NCI-H524 treated with DMSO at 0.1 percent for 48 hours (cell line): ENCODE measurements at places on chromosomes 3 and 15.
A peak's percentile ranks its signal among the peaks of the same experiment; 100 is the strongest.

DNA sequence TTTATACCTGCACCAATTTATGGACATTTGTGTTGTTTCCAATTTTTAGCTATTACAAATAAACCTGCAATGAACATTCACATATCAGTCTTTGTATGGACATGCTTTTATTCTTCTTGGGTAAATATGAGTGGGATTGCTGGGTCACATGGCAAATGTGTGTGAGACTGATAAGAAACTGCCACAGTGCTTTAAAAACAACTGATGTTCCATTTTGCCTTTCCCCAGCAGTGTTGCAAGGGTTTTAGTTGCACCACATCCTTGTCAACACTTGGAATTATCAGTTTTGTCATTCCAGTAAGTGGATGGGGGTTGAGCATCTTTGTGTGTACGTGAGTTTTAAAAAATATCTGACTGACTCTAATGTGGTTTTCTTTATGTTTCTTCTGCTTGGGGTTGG is 191.2 kb downstream of the PLCL2 start:
- no peak for DNase-seq

- no peak for DNase-seq
Measured at GRCh38 chr15:27582726-27583410, 516.2 kb downstream of the OCA2 start.

GRCh38 chr3:174408310-174408709 is 450.8 kb upstream of the NAALADL2 start:
- no peak for DNase-seq

DNA sequence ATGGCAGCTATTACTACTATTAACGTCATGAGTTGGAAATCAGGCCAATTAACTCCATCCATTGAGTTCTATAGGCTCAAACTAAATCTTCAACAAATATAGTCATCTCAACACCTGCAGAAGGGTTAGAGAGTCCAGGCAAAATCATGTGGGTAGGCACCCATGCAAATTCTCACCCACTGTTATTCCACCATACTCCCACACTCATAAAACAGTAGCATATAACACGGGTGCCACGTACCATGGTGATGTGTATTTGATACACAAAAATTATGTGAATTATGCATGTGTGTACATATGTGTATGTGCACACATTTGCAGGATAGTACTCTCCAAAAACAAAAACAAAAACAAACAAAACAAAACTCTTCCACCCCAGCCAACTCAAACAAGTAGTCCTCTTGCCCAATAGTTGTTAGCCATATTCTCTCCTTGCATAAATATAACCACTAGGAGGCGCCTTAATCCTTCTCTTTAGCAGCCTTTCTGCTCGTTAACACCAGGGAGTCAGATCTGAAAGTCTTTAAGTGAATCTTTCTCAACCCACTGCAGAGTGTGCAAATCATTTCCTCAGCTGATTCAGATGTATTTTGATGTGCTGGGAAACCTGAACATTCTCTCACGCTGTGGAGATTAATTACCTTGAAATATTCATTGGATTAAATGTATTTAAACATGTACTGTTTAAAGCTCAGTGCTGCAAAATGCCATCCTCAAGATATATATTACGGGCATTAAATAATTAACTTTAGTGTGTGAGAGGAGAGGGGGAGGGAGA is 38.0 kb upstream of the COPB2 start:
- peak; percentile 84 for DNase-seq

DNA sequence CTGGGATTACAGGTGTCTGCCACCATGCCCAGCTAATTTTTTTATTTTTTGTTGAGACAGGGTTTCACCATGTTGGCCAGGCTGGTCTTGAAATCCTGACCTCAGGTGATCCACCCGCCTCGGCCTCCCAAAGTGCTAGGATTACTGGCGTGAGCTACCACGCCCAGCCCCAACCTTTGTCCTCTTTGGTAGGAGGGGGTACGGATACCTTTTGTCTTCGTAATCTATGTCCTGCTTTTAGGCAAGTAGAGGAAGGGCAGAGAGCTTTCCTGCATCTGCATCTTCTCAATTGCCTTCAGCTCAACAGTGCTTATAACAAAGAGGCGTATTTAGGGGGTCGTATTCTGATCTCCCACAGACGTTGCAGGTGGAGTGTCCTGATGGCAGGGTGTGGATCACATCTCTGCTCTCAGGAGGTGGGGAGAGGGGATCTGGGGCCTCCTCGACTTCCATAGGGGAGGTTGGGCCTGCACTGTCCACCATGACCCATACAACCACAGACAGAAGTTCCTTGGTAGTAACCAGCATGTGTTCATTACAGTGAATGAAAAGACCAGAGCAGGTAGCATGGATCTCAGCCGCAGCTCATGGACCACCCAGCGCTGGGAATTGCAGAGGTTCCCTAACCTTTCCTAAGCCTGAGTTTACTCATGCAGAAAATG is 21.4 kb upstream of the KCTD6 start:
- DNase-seq = no peak

- no peak for DNase-seq
Measured at GRCh38 chr15:49902685-49903501, 216.1 kb downstream of the ATP8B4 start.

- DNase-seq = no peak
Measured at GRCh38 chr15:81749716-81750375, 296.0 kb downstream of the MEX3B start.

GRCh38 chr3:131353016-131353877 is 28.3 kb upstream of the NUDT16 start:
- no peak for DNase-seq

- DNase-seq = no peak
Measured at GRCh38 chr3:143578810-143579435, 269.3 kb downstream of the SLC9A9 start.

GRCh38 chr3:44970926-44971490 is 5.0 kb downstream of the ZDHHC3 start:
- DNase-seq = no peak
